ENCODE measurements at places on chromosomes 11 and 22. TPM values are rescaled to one million over a fixed set of nuclear protein-coding genes. Genes with fewer than 3 reads are reported as not detected.
A peak's percentile ranks its signal among the peaks of the same experiment; 100 is the strongest.

Gene PACS1
- 78.3 TPM for total RNA-seq

Gene FIBIN
- not detected for total RNA-seq

Gene DHCR7
- total RNA-seq: 68.9 TPM

Gene KRTAP5-6
- total RNA-seq: not detected

- no peaks in the 10 kb centered on the region for H3K4me1 ChIP-seq
- no peaks in the 10 kb centered on the region for H3K36me3 ChIP-seq
- H3K4me3 ChIP-seq: no peak overlapping the region
Measured at GRCh38 chr22:48276994-48277867, 1514.8 kb downstream of the TBC1D22A start.

DNA sequence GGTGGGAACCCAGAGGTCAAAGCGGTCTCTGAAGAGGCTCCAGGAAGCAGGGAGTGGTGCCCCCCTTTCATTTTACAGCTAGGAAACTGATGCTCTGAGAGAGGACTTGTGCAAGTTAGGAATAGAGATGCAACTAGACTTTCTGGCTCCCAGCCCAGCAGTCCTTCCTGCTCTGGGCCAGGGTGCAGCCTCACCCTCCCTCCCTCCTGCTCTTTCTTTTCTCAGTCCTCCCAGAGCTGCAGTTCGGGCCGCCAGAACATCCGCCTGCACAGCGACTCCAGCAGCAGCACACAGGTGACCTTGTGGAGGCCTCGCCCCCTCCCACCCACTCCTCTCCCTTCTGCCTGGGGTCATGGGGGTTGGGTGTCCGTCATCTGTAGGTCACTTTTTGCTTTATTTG, 51.5 kb downstream of the LHFPL7 start:
- peaks cover 2% of the 10 kb centered on the region for H3K27me3 ChIP-seq
- no peak overlapping the region for H3K4me3 ChIP-seq
- H3K27ac ChIP-seq: no peak overlapping the region
- no peak for DNase-seq

- no peak overlapping the region for H3K4me3 ChIP-seq
- no peaks in the 10 kb centered on the region for H3K36me3 ChIP-seq
- no peak for DNase-seq
- H3K27me3 ChIP-seq: peaks cover 12% of the 10 kb centered on the region
Measured at GRCh38 chr11:102014756-102015155, 32.5 kb upstream of the CFAP300 start.

DNA sequence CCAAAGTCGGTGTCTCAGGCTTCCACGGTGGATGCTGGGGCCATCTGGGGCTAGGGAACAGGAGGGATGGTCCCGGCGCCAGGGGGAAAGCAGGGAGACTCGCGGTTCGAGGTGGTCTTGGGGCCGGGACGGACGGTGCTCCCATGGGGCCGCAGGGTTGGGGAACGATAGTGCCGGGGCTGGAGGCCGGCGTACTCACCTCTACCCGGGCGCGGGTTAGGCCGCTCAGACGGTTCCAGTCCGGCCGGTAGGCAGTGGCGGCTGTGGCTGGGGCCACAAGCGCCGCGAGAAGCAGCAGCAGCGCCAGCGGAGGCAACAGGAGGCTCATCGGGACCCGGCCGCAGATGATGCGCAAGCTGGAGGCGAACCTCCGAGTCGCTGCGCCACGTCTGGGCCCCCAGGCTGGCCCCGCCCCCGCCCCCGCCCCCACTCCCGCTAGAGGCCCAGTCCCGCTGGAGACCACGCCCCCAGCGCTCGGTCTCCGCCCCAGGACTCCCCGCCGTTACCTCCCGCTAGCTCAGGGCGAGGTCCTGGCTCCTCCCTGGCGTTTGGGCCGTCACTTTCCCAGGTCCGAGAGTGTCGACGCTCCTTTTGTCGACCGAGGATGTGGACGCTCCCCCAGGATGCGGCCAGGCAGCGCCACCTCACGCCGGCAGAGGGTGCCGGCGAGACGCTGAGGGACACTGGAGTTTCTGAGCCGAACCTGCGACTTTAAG, at the start of gene SELENOM:
TSS of gene SELENOM (minus strand) at position 391 of the 716 bp plus-strand sequence. CDS start at position 328, 63 bp downstream.
- peaks cover 18% of the 10 kb centered on the region for H3K4me1 ChIP-seq
- no peaks in the 10 kb centered on the region for H3K27me3 ChIP-seq
- DNase-seq: peak; percentile 89
- H3K36me3 ChIP-seq: no peaks in the 10 kb centered on the region
- H3K27ac ChIP-seq: peak within 1 kb of the TSS; percentile 80

GRCh38 chr22:50074551-50075530, 10.4 kb downstream of the MLC1 start:
- H3K27me3 ChIP-seq: no peaks in the 10 kb centered on the region
- no peak overlapping the region for H3K27ac ChIP-seq
- no peaks in the 10 kb centered on the region for H3K4me1 ChIP-seq

GRCh38 chr11:47378010-47378835, at the start of gene SPI1:
SPI1 (minus strand) TSS chr11:47378547; CDS start chr11:47378353, 194 bp downstream.
- no peaks in the 10 kb centered on the region for H3K27me3 ChIP-seq
- no peak within 1 kb of the TSS for H3K4me3 ChIP-seq

- peaks cover 2% of the 10 kb centered on the region for H3K27me3 ChIP-seq
- no peak overlapping the region for H3K4me3 ChIP-seq
- no peak overlapping the region for H3K27ac ChIP-seq
- no peaks in the 10 kb centered on the region for H3K36me3 ChIP-seq
- DNase-seq: no peak
Measured at GRCh38 chr22:49422701-49423100, 405.0 kb downstream of the BRD1 start.

DNA sequence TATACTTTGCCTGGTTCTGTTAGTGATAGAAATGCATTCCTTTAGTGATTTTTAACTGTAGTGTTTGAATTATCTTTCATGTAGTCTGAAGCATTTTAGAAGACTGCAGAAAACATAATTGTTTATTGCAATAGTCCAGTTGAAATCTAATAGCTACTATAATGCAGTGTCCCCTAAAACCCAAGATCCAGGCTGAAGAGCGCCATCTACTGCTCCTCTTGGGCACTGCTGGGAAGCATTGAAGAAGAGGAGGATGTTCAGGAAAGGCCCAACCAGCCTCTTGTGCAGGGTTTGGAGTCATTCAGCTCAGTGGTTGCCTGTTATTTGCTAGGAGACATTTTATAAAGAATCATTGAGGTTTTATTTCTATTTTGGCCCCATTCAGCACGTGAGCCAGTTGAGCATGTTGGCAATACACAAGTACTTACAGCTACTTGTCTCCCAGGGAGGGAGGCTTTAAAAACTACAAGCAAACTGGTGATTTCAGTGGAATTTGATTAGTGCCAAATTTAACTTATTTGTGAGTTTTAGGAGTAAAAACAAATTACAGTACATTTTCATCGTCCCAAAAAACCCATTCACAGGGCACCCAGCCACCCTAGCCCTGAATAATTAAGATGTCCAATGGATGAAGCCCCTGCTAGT, 74.9 kb upstream of the HORMAD2 start:
- H3K36me3 ChIP-seq: no peaks in the 10 kb centered on the region
- no peaks in the 10 kb centered on the region for H3K27me3 ChIP-seq
- DNase-seq: peak; percentile 80
- H3K4me3 ChIP-seq: no peak overlapping the region

- peaks cover 68% of the 10 kb centered on the region for H3K4me1 ChIP-seq
- no peak for DNase-seq
- H3K27me3 ChIP-seq: peaks cover 1% of the 10 kb centered on the region
- peak overlapping the region; percentile 77 for H3K4me3 ChIP-seq
- H3K36me3 ChIP-seq: no peaks in the 10 kb centered on the region
Measured at GRCh38 chr22:17772958-17773605, 1.2 kb downstream of the BID start.

GRCh38 chr11:82924522-82925224, 23.1 kb downstream of the DDIAS start:
- no peaks in the 10 kb centered on the region for H3K27me3 ChIP-seq
- peaks cover 60% of the 10 kb centered on the region for H3K36me3 ChIP-seq
- DNase-seq: no peak

GRCh38 chr11:119793335-119793984, 64.5 kb upstream of the NECTIN1 start:
- DNase-seq: no peak
- H3K36me3 ChIP-seq: no peaks in the 10 kb centered on the region
- peaks cover 17% of the 10 kb centered on the region for H3K27me3 ChIP-seq
- no peaks in the 10 kb centered on the region for H3K4me1 ChIP-seq
- no peak overlapping the region for H3K27ac ChIP-seq

DNA sequence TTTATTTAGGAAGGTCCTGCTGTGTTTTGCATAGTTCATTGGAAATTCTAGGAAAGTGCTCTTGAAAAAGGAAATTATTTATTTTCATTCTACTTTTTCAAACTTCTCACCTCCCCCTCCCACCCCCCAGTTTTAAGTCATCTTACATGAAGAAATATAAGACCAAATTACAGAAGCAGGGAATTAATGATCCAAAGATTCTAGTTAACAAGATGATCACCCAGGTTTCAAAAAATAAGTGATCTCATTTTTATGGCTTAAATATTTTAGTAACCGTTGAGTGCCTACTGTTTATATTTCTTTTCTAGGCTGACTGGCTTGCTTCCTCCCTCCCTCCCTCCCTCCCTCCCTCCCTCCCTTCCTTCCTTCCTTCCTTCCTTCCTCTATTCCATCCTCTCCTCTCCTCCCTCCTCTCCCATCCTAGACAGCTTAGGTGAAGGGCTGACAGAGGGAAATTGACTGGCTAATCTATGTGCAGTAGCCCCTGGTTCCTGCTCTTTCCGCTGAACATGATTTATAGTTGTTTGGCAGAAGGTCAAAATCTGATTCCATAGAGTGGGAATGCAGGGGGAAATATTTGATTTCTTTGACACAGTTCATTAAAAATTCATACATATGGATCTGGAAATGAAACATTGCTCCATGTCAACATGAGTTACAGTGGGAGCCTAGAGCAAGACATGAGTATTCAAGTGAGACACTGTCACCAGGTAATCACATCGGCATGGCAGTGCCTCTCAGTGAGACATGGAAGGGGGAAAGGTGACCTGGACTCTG, 123.4 kb downstream of the COMMD9 start:
- peaks cover 11% of the 10 kb centered on the region for H3K27me3 ChIP-seq
- no peak overlapping the region for H3K27ac ChIP-seq
- DNase-seq: no peak

- H3K4me1 ChIP-seq: no peaks in the 10 kb centered on the region
- no peak overlapping the region for H3K27ac ChIP-seq
Measured at GRCh38 chr11:95466416-95466815, 235.4 kb upstream of the SESN3 start.

DNA sequence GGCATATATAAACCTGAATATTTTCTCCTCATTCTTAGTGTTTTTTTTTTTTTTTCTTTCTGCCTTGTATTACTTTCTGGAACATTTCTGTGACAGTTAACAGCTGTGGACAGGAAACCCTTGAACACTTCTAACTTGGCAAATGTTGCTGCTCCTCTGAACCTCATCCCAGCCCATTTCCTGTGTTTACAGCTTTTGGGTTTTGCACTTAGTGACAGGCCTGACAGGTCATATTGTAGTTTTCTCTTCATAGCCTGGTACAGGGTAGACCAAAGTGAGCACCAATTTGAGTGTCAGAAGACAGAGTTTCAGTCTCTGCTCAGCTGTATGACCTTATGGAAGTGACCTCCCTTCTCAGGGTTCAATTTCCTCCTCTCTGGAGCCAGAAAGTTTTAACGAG, 91.6 kb downstream of the STIM1 start:
- peak; percentile 70 for DNase-seq
- peaks cover 48% of the 10 kb centered on the region for H3K36me3 ChIP-seq
- H3K4me1 ChIP-seq: peaks cover 93% of the 10 kb centered on the region
- peak overlapping the region; percentile 93 for H3K27ac ChIP-seq

DNA sequence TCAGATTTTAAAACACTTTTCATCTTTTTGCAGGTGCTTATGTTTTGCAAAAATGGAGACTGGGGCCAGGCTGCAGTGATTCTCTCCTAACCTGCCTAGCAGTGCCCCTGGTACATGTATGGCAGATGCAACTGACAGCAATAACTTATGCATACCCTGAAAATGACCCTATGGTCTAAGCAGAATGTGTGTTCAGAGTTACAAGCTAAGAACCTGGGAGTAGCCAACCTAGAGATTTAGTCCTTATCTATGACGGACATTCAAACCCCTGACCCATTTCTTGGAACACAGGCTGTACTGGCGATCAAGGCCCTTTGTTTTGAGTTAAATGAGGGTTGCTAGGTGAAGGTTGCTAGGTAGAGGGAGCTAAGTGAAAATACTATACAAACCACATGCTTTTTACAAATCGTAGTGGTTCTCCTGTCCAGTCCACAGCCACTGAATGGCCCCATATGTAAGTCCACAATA, 184.9 kb upstream of the SESN3 start:
- no peak for DNase-seq
- no peak overlapping the region for H3K4me3 ChIP-seq
- no peaks in the 10 kb centered on the region for H3K27me3 ChIP-seq
- H3K27ac ChIP-seq: no peak overlapping the region
- no peaks in the 10 kb centered on the region for H3K36me3 ChIP-seq

DNA sequence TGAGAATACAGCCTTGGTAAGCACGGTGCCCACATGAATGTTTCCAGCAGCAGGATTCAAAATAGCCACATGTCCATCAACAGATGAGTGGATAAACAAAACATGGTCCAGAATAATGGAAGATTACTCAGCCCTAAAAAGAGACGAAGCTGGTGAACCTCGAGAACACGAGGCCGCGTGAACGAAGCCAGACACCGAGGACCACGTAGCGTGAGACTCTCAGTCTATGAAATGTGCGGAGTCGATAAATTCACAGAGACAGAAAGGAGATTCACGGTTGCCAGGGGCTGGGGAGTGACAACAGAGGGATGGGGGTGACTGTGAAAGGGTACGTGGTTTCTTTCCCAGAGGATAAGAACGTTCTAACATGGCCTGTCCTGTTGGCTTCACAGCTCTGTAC, 2.9 kb upstream of the ASCL2 start:
- H3K27me3 ChIP-seq: peaks cover 18% of the 10 kb centered on the region
- H3K4me3 ChIP-seq: no peak overlapping the region
- no peaks in the 10 kb centered on the region for H3K36me3 ChIP-seq
- H3K4me1 ChIP-seq: peaks cover 10% of the 10 kb centered on the region

GRCh38 chr11:61174273-61174672, 13.0 kb upstream of the VPS37C start:
- no peak overlapping the region for H3K27ac ChIP-seq
- H3K4me1 ChIP-seq: peaks cover 13% of the 10 kb centered on the region
- H3K27me3 ChIP-seq: no peaks in the 10 kb centered on the region

- no peak overlapping the region for H3K27ac ChIP-seq
- no peak overlapping the region for H3K4me3 ChIP-seq
- peaks cover 20% of the 10 kb centered on the region for H3K27me3 ChIP-seq
- no peaks in the 10 kb centered on the region for H3K4me1 ChIP-seq
- no peak for DNase-seq
Measured at GRCh38 chr11:119461229-119461963, 38.4 kb upstream of the THY1 start.

DNA sequence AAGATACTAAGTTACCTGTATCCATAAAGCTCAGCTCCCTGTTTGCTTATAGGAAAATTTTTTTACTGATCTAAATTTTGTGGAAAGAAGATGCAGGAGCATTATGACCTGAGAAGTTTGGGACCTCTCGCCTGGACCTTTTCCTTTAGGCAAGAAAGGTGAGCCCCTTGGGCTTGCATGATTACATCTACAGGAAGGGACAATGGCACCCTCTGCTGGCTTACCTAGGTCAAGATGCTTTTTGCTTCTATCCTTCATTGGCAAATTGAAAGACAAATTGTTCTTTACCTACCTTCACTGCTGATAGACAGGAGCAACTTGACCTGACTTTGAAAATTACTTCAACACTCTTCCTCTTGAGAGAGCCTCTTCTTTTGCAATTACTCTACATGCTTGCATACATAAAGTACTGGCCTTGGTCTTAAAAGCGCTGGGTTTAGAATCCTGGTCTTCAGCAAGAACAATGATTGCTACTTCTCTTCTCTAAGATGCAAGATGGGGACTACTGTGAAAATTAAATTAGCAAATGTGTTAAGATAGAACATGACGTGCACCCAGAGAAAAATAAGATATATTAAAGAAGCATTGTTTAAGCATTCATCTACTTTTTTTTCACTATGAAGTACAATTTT, 147.2 kb downstream of the TRPC6 start:
- H3K4me1 ChIP-seq: no peaks in the 10 kb centered on the region
- no peaks in the 10 kb centered on the region for H3K27me3 ChIP-seq
- DNase-seq: peak; percentile 29

All from activated CD8-positive, alpha-beta T cell treated with anti-CD3 and anti-CD28 coated beads for 36 hours (primary cell).